ENCODE measurements at places on chromosomes 13 and 19. TPM values are rescaled to one million over a fixed set of nuclear protein-coding genes. Genes with fewer than 3 reads are reported as not detected.

DNA sequence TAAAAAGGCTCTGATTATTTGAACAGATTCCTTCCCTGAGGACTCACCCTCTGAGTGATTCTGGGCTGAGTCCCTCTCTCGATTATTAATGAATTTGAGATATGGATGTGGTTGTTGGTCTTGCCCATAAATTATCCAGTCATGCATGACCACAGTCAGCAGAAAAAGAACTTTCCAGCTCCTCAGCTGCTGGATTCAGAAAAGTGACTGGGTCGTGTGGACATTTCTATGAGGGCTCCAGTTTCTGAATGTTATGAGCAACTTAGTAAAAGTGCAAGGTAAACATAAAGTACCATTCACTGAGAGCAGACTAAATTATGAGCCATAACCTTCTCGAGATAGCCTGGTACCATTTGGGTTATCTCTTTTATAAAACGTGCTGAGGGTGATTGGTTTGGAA is 100.1 kb upstream of the CLDN10 start:
- H3K27me3 ChIP-seq: peaks cover 5% of the 10 kb centered on the region
- no peaks in the 10 kb centered on the region for H3K36me3 ChIP-seq
- DNase-seq: no peak
- H3K27ac ChIP-seq: no peak overlapping the region
- H3K4me3 ChIP-seq: no peak overlapping the region

- no peak overlapping the region for H3K4me3 ChIP-seq
- no peak for DNase-seq
- H3K27ac ChIP-seq: no peak overlapping the region
- no peaks in the 10 kb centered on the region for H3K4me1 ChIP-seq
- no peaks in the 10 kb centered on the region for H3K36me3 ChIP-seq
Observed at GRCh38 chr13:65834897-65835296, 1395.2 kb downstream of the PCDH9 start.

DNA sequence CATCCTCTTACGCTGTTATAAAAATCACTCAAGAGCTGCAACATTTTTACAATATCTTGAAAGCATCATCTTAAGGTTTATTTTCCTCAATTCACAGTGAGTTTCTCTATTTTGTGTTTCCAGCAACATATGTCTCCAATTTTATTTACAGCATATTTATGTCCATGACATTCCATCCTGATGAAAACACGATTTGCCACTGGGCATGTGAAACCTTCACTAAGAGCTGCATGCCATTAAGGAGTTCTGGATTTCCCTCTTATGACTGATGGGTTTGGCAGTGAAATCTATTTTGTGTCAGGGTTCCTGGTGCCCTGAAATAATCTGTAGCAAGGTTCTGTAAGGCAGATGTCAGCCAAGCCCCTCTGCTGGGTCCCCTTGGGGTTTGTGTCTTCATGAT is 527.6 kb upstream of the KLF12 start:
- H3K4me3 ChIP-seq: no peak overlapping the region
- no peaks in the 10 kb centered on the region for H3K4me1 ChIP-seq
- no peaks in the 10 kb centered on the region for H3K27me3 ChIP-seq
- no peak for DNase-seq
- no peaks in the 10 kb centered on the region for H3K36me3 ChIP-seq

DNA sequence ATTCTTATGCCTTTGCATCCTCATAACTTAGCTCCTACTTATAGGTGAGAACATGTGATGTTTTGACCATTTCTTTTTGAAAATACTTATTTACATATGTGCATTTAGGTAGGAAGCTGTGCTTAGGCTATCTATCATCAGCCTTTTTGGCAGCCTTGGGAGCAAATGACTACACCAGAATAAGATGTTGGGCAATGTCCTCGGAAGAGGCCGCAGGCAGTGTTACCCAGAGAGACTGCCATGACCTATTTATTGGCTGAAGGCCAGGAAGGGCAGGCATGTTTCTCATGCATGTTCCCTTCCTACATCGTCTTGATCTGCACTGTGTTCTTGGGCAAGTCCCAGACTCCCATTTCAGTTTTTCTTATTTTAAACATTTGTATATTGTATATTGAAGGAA is 122.3 kb downstream of the B3GLCT start:
- H3K4me1 ChIP-seq: no peaks in the 10 kb centered on the region
- no peak overlapping the region for H3K27ac ChIP-seq
- H3K4me3 ChIP-seq: no peak overlapping the region
- H3K27me3 ChIP-seq: no peaks in the 10 kb centered on the region
- DNase-seq: no peak
- no peaks in the 10 kb centered on the region for H3K36me3 ChIP-seq

TNNI3 gene
- not detected for total RNA-seq

SLITRK1 gene
- total RNA-seq: not detected

OXGR1 gene
- not detected for total RNA-seq

DNA sequence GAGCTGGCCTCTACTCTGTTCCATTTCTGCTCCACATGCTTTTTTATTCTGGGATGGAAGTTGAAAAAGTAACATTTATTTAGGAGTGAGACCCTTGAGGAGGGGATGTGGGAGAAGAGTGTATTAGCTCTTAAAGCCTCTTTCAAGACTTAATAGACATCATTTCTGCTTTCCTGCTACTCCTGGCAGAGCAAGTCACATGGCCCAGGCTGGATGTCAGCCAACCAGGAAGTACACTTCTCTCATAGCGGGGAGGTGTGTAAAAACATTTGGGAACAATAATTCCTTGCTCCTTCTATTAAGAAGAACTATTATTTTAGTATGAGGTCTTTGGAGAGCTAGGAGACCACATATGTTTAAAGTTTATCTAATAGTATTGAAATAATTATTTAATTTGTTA is 40.6 kb upstream of the FAM216B start:
- no peak for DNase-seq
- H3K27me3 ChIP-seq: no peaks in the 10 kb centered on the region
- H3K27ac ChIP-seq: no peak overlapping the region

ZNF728 gene
- total RNA-seq: not detected

GRCh38 chr13:111373486-111373885 is 53.0 kb downstream of the TEX29 start:
- DNase-seq: no peak
- H3K4me1 ChIP-seq: no peaks in the 10 kb centered on the region
- H3K27ac ChIP-seq: no peak overlapping the region
- no peaks in the 10 kb centered on the region for H3K36me3 ChIP-seq

DNA sequence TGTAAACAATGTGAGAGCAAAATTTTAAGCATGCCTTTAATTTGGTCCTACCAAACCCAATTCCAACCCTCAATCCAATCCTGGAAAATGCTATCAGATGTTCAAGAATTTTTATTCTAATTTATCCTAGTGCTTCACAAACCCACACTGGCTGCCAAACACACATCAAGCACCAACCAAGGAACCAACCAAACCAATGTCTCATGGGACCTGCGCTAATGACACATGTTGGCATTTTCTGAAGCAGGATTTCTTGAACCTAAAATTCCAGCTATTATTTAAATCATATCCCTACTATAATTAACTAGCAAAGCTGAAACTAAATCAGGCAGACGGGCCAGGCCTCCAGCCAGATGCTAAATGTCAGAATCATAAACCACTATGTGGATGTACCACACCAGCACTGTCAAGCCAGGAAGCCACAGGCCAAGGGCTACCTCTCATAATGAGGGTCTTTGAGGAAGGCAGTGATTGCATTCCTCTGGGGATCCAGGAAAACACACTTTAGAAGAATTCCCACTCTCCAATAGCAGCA is 5.8 kb downstream of the LATS2 start:
- H3K4me1 ChIP-seq: no peaks in the 10 kb centered on the region
- no peak for DNase-seq
- H3K27ac ChIP-seq: no peak overlapping the region
- H3K36me3 ChIP-seq: no peaks in the 10 kb centered on the region
- H3K4me3 ChIP-seq: no peak overlapping the region
